SK-N-DZ (cell line): ENCODE measurements at places on chromosomes 7 and 10.

DNA sequence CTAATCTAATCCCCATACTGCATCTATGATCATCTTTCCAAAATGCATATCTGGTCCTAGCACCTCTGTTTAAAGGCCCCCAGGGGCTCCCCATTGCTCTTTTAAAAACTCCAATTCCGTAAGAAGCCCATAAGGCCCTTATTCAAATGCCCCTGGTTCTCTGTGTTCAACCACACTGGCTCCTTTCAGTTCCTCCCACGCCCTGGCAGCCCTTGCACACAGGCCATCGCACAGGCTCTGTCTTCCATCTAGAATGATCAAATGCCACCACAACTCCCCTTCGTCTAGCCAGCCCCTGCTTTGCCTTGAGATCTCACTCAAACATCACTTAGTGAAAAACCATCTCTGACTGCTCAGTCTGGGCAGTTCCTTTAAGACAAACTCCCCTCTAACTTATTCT, 112.9 kb upstream of the LYZL2 start:
- no peak for DNase-seq

- no peak for DNase-seq
These were observed 164.6 kb upstream of the KCTD7 start for GRCh38 chr7:66464059-66464458.

DNA sequence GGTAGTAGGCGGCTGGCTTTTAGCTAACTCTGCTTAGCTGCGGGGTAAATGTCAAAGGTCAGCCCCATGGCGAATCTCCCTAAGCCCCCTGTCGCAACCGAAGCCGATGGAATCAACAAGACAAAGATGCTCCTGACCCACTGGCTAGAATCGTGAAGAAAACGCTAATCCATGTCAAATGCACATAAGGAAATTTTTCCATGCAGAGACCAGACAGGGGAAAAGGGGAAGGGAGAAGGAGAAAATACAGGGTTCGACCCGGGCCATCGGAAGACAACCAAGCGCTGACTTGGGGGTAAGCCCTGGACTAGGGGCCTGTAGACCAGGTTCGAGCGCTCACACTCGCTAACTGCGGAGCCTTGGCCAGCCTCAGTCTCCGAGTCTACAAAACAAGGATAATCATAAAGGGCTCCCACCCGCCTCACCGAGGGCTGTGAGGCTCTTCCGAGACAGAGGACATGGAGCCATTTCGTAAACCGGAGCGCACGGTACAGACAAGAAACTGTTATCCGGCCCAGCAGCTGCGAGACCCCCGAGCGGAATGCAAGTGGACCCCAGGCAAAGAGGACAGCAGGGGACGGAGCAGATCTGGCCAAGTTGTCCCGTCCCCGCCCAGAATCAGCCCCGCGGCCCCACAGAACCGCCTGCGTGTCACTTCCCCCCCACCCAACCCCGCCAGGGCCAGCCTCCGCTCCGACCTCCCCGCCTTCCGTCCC, 507 bp downstream of the SAR1A start:
- peak; percentile 22 for DNase-seq

DNA sequence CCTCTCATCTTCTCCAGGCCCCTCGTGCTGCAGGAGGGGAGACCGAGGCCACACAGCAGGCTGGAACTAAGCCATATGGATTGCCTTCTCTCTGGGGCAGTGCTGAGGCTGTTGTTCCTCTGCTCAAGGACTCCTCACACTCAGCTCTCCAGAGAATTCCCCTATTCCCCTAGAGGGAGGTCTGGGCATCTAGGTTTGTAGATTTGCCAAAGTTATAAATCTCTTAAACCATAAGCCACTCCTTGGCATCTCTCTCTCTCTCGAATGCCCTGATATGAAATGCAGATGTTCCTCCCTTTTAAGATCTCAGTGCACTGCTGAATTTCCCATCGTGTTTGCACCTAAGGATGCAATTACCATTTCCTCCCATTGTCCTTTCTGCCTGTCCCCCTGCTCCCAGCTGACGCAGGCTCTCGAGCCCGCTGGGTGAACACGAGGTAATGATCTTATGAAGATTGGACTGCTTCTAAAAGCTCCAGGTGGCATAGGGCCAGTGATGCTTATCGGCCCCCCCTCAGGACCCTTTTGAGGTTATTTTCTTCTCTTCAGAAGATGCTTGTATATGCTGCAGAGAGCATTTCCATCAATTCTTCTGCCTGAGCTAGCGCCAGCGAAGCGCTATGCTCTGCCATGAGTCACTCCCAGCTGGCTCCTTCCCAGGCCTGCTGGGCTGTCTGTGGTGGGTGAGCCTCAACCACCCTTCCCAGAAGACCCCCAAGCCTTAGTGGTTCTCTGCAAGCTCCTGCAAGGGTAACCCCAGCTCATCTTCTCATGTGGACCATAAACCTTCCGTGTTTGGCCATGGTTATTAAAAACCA, 41.6 kb upstream of the AQP1 start:
- DNase-seq = no peak

DNA sequence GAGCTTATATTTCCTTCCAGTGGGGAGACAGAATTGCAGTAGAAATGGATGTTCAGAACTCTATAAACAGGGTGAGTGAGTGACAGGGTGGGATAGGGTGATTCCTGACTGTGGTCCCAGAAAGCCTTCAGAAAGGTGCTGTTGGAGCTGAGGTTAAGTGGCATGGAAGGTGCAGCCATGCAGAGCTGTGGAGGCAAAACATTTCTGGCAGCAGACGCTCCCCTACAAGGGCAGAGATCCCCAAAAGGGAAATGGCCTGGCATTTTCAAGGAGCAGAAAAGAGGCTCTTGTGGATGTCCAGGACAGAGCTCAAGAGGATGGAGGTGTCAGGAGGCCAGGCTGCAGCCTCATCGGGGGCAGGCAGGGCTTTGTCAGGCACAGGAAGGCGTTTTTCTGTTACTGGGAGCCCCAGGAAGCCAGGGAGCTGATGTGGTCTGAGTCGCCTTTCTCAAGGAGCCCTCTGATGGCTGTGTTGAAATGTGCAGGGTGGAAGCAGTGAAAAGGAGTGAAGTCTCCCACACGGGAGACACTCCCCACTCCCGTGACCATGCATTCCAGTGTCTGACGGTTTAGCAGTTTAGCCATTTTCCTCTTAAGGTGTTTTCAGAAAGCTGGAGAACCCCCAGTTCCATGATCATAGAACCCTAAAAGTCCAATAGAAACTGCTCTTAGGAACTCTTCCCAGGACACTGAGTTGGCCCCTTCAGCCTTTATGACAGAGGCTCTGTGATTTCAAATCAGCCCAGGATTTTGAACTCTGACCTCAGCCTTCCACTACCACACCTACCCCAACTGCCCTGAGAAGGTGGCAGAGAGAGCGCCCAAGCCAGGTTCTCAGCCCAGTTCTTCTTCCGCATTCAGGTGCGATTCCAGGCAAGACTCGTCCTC, 96.2 kb downstream of the C10orf105 start:
- DNase-seq = no peak

DNA sequence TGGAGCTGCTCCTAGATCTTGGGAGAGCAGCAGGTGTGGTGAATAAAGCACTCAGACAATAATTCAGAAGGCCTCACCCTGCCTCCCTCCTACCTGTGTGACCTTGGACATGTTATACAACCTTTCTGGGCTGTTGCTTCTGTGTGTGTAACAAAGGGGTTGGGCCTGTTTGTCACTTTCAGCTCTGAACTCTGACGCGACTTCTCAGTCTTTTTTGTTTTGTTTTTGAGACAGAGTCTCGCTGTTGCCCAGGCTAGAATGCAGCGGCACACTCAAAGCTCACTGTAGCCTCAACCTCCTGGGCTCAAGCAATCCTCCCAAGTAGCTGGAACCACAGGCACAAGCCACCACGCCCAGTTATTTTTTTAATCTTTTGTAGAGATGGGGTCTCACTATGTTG, 89.3 kb downstream of the DNMBP start:
- DNase-seq = no peak

- no peak for DNase-seq
These were observed 46.2 kb downstream of the HHEX start for GRCh38 chr10:92735938-92736337.

- no peak for DNase-seq
These were observed 966 bp downstream of the FBH1 start for GRCh38 chr10:5891009-5891408.

GRCh38 chr7:106814887-106815286, 50.2 kb upstream of the PIK3CG start:
- no peak for DNase-seq

GRCh38 chr10:132811891-132812481, 26.0 kb upstream of the NKX6-2 start:
- DNase-seq = no peak
